ENCODE measurements at places on chromosomes 3 and 15.

DNA sequence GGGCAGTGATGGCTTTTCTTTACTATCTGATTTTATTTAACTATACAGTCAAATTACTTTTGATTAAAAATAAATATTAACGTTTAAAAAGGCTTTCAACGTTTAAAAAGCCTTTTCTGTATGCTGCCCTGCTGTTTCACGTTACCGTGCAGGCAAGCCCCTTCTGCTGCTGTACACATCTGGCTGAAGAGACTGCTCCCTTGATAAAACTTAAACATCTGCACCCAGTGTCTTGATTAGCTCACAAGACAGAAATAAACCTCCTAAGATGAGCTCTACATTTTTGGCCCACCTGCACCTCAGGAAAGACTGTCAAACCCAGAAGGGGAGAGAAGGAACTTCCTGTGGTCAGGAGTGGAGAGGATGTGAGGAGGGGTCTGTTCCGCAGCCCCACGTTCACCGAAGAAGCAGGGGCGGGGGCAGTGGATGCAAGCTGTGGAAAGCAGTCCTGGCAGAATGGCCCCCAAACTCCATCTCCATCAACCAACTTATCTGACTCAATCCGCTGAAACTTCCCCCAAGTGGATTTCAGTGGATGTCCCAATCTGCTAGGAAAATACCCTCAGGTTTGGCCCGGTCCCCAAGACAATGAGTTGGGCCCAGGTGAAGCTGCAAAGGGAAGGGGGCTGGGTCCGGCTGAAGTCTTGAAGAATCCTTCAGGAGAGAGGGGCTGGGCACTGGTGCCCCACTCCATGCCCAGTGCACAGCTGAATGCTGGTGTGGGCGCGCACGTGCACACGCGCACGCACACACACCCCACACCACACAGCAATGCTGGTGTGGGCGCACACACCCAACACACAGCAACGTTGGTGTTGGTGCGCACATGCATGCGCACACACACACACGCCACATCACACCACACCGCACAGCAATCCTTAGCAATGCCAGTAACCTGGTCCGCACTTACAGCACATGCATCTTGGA is 88.6 kb downstream of the LRIG1 start:
- no peak for DNase-seq

DNA sequence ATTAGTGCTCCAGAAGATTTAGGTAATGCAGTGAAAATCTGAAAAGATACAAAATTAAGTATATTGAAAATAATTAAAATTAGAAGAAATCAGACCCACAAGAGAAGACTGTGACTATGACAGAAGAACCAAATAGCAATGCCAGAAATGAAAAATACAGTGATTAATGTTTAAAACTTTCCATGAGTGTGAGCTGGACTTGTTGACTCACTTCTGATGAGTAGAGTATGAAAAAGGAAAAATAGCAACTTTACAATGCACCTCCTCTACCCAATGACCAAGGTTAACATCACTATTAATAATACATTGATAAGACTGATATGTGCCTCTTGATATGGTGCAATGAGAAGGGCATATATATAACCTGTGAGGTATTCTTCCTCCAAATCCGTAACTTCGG is 39.3 kb upstream of the SLC22A13 start:
- DNase-seq, result no peak

GRCh38 chr15:44719293-44719999 is 8.1 kb downstream of the B2M start:
- DNase-seq, result no peak

- DNase-seq, result no peak
Measured at GRCh38 chr3:129238945-129239705, 10.3 kb upstream of the COPG1 start.

DNA sequence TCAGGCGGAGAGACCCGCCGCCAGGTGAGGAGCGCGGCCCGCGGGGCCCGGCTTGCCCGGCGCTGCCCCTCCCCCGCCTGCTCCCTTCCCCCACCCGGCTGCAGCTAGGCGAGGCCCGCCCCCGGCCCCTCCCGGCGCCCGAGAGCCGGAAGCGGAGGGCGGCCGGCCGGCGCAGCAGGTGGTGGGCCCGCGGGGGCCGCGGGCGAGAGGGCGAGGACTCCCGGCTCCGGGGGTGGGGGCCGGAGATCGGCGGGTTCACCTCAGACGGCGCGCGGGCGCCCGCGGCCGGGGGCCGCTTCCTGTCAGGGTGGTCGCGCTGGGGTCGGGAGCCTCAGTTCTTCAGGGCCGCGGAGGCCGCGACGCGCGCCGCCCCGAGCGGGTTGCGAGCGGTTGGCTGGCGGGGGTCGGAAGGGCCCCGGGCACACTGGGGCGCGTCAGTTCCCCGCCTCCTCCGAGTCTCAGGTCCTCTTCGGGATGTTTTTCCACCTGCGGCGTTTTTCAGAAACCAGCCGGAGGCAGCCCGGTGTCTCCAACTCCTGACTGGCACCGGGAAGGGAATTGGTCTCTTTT is 395 bp downstream of the ZFAND6 start:
- DNase-seq, result peak; percentile 66

GRCh38 chr3:129734449-129734848 is 128.0 kb upstream of the PLXND1 start:
- no peak for DNase-seq

DNA sequence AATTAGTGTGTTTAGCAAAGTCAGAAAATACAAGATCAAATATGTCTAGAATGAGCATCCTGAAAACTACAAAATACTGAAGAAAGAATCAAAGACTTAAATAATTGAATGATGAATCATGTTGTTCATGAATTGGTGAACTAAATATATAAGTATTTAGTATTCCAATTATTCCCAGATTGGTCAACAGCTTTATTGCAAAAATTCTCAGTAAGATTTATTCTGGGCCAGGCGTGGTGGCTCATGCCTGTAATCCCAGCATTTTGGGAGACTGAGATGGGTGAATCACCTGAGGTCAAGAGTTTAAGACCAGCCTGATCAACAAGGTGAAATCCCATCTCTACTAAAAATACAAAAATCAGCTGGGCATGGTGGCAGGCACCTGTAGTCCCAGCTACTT is 250.0 kb upstream of the NECTIN3 start:
- no peak for DNase-seq

DNA sequence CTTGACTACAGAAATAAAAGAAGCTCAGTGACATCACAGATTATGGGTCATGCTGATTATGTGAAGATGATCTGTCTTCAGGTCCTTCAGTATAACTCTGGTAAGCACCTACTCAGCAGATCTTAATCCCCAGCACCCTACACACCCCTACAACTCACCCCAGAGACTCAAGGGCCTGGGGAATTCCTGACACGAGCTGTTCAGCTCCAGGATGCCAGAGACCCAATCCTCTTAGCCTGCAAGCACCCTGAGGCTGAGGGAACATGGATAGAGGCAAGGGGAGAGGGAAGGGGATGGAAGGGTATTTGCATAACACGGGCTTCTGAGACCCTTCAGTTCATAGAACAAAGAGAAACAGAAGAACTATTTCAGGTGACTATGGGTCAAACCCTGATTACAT is 13.0 kb downstream of the GLB1 start:
- DNase-seq, result no peak

DNA sequence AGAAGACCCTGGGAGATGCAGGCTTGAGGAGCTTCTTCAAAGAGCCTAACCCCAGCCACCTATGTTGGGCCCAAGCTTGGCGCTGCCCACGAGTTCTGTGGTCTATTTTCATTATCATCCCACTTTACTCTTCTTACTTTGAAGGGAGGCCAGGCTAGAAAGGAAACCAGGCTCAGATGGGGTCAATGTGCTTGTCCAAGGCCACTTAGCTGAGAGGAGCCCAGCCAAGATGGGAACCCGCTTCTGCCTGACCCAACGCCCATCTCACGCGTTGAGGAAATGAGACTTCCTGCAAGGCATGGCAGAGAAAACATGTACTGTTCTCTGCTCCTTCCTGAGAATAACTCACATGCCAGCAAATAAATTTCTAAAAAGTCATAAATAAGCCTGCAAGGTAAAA is 486.3 kb upstream of the PROK2 start:
- no peak for DNase-seq

- no peak for DNase-seq
Measured at GRCh38 chr15:38211811-38212210, 40.8 kb upstream of the SPRED1 start.

GRCh38 chr3:137222736-137223225 is 265.0 kb downstream of the IL20RB start:
- no peak for DNase-seq

DNA sequence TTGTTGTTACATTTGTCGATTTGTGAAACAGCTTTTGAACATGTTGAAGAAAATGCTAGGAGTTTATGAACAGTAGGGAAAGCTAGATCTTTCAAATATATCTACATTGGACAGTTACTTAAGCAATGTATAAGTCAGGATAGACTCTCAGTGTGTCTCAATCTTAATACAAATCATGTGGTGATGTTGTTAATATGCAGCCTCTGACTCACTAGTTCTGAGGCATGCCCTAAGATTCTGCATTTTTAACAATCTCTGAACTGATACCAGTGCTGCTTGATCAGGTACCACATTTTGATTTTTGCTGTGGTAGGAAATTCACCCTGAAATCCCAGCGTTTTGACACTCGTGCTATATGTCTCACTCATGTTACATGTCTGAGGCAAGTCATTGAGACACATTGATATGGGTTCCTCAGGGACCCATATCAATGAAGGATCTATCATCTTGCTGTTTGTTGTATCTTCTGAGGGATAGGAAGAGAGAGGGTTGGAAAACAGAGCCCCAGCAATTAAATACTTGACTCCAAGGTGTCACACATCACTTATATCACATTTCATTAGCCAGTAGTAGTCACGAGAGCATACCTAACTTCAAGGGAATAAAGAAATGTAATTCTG is 597.9 kb downstream of the TAFA4 start:
- DNase-seq, result no peak

DNA sequence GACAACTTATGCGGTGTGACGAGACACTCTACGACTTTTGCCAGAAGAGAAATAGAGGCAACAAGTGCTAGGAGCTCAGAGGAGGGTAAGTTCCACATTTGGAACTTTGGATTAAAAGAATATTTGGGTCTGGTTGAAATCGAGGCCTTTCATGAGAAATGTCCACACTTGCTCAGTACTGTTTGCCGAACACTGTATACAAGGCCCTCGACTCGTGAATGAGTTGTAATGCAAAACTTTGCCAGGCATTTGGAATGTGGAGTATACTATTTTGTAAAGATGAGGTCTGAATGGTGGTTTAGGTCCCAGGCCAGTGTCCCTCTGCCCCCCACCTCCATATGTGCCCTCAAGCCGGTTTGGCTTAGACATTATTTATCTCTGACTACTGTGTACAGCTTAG is 73.9 kb downstream of the IGF1R start:
- no peak for DNase-seq

DNA sequence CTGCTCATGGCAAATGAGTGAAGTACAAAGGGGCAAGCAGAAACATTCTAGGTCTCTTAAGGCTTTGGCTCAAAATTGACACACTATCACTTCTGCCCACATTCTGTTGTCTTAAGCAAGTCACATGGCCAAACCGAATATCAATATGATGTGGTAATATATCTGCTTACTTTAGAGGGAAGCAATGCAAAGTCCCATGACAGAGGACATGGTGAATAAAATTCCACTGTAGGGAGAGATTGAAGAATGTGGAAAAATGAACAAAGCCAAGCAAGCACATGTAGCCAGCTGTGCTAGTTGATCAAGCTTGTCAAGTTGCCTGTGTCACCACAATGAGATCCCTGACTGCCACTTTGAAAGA is 11.2 kb upstream of the TBC1D5 start:
- DNase-seq, result no peak

DNA sequence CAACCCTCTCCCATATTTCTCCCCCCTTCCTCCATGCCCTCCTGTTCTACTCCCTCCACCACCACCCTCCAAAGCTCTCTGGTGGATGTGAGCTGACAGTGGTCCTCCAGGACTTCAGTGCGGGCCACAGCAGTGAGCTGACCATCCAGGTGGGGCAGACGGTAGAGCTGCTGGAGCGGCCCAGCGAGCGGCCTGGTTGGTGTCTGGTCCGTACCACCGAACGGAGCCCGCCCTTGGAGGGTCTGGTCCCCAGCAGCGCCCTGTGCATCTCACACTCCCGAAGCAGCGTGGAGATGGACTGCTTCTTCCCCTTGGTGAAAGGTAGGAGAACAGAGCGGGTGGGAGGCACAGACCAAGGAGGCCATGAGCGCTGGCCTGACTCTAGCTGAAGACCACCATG is 167.5 kb upstream of the UMPS start:
- DNase-seq, result no peak

Measured in activated T-helper 1 cell treated with anti-CD3 and anti-CD28 coated beads, Interleukin-2, amount 50 U/mL, for 16 hours (primary cell).